Amygdala (tissue), 56 donors: ENCODE measurements at places on chromosomes 12 and 14.

GRCh38 chr14:106459971-106460730 is 933.8 kb downstream of the TMEM121 start:
- DNase-seq = no peak

GRCh38 chr12:24854017-24854416 is 94.9 kb downstream of the BCAT1 start:
- DNase-seq = no peak

- DNase-seq = no peak
These were observed 276.1 kb upstream of the LMO3 start for GRCh38 chr12:16881986-16882570.

DNA sequence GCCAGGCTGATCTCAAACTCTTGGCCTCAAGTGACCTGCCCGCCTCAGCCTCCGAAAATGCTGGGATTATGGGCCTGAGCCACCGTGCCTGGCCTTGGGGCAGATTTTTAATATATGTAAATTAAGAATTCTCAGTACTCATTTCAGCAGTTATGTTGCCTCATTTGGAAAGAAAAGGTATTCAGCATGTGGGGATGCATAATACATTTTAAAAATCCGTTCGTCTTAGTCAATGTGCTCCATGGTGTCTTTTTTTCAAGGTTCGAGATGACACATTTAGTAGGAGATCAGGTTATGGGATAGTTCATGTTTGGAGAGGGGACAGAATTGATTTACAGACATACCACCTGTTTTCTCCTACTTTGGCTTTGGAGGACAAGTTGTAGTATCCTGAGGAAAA is 10.2 kb downstream of the SYNE2 start:
- DNase-seq = no peak

GRCh38 chr12:32947206-32948067 is 50.9 kb upstream of the PKP2 start:
- DNase-seq = no peak

GRCh38 chr12:87388376-87388775 is 640.8 kb downstream of the C12orf50 start:
- no peak for DNase-seq

GRCh38 chr14:33435911-33436689 is 497.4 kb downstream of the NPAS3 start:
- DNase-seq = no peak

DNA sequence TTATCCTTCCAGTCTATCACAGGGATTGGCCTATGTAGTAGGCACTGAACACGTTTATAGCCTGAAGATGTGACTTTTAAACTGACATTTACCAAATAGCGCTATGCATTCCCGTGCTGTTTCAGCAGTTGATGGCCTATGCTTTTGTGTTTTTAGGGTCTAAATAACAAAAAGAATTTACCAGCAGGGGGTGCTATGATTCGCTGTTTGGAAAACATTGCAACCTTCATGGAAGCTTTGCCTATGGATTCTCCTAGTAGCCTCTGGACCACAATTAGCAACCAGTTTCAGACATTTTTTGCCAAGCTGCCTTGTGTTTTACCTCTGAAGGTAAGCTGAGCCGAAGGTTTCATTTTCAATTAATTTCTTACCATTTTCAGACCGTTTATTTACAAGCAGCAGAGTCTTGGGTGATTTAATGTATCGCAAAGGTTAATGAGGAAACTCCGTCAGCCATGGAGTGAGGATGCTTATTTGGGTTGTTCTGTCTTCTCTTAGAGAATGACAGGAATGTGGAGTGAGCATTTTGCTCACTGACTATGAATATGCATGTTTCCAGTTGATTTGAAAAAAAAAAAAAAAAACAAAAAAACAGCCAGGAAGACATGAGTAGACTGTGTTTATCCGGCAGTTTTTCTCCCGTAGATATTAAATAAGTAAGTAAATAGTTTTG is 133.1 kb downstream of the PRIMA1 start:
- DNase-seq = peak; percentile 10

- DNase-seq = no peak
These were observed 263.3 kb downstream of the SLC16A7 start for GRCh38 chr12:59859171-59859510.
